Fibroblast of skin of left quadriceps (primary cell): ENCODE measurements at places on chromosomes 11 and 22.

DNA sequence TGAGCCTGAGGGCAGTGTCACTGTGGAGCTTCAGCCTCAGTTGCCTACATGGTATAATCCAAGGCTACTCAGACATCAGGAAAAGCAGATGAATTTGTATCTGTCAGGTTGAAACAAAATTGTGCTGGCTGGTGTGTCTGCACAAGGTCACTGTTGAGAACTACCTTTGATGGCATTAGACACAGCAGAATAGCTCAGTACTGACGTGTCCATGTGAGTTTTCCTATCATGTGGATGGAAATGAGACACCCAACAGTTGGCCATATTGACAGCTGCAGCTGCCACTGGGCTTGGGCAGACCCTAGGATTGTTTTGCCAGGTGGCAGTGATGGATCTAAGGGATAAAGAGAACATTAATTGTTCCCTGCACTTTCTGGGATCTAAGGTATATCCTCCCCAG, 15.8 kb downstream of the CCDC134 start:
- no peak for DNase-seq

GRCh38 chr22:20553947-20554741, 46.7 kb downstream of the MED15 start:
- no peak for DNase-seq

- DNase-seq: no peak
These were observed 2.6 kb upstream of the PDGFB start for GRCh38 chr22:39247361-39247760.

GRCh38 chr22:29325356-29325755, 9.9 kb upstream of the RASL10A start:
- DNase-seq: no peak

GRCh38 chr11:64141081-64141783, 24.7 kb downstream of the MACROD1 start:
- no peak for DNase-seq
